ENCODE measurements at places on chromosomes 3 and 15.

- DNase-seq, result no peak
Observed at GRCh38 chr15:101178931-101179330, 72.9 kb downstream of the CHSY1 start.

DNA sequence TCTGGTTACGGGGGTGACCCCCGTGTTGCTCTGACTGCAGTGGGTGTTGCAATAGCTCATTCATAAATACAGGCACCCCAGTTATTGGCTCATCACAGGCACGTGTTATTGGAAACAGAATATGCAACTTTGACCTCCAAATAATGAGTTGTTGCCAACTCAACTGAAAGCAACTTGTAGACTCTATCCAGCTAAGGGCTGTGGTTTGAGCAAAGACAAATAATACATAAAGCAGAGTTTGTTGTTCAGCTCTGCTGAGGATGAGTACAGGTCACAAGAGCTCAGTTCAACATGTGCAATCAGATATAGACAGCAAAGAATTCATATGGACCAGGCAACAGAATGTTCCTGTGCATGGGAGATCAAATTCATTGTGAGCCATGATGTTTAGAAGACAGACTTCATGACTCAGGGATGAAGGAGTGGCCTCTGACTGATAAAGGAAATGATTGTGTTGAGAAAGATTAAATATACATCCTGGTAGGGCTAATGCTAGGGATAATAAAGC, 87.6 kb upstream of the LRIG1 start:
- no peak for DNase-seq

- DNase-seq, result no peak
Observed at GRCh38 chr3:52574056-52574965, 37.9 kb downstream of the UQCC5 start.

DNA sequence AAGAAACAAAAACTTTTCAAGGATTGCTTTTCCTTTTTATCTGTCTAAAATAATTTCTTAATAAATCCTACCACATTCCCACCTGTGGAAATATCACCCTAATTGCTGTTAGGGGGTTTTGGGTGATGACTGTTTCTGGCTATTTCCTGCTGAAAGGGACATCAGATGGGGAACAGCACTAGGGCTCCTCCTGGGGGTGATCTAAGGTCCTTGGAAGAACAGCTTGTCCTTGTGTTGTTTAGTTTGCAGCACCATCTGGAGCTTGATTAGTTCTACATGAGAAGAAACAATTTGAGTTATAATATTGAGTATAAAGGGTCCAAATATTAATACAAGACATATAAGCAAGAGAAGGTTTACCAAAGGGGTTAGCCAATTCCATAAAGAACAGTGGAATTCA, 18.7 kb downstream of the OR5H15 start:
- no peak for DNase-seq

DNA sequence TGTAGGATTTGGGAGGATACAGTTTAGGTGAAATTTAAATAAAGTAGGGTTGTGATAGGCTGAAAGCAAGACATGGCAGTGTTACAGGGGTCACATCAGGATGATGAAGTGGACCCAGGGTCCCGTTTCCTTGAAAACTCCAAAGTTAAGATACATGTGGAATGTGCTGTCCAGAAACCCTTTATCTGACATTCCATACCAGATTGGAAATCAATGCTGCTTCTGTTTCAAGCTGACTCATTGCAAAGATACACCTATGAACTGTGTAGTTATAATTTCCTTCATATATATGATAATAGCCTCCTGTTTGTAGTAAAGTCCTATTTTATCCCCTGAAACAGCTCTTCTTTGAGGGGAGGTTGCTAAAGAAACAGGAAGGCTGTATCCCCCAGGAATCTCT, 71.0 kb upstream of the NR2E3 start:
- DNase-seq, result no peak

- DNase-seq, result no peak
Observed at GRCh38 chr3:186784820-186785494, 1.6 kb downstream of the EIF4A2 start.

GRCh38 chr15:29826908-29827820, 4.9 kb upstream of the TJP1 start:
- DNase-seq, result no peak

- no peak for DNase-seq
Observed at GRCh38 chr3:93867425-93867824, 106.3 kb downstream of the PROS1 start.

DNA sequence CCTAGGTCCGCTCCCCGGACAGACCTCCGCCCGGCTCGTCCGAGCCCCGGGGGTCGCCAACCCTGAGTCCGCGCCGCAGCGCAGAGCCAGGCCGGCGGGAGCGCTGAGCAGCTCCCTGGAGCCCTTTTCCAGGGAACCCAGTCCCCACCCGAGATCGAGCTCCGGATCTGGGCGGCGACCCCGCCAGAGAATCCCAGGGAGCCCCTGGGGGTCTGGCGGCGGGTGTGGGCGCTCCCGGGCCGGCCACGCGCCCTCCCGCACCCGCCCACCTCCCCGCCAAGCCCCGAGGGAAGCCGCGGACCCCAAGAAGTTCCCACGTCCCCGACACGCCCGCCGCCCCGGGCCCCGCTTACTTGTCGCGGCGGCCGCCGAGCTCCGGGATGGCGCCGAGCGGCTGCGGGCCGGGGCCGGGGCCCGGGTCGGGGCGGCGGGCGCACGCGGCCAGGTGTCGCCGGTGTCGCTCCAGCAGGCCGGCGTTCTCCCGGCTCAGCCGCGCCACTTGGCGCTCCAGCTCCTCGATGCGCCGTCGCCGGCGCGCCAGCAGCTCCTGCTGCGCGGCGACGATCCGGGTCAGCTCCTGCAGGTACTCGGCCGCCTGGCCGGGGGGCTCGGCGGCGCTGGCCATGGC, 137.7 kb downstream of the NUP210 start:
- no peak for DNase-seq

GRCh38 chr15:58870451-58870850, 63.0 kb downstream of the SLTM start:
- no peak for DNase-seq

- DNase-seq, result no peak
Observed at GRCh38 chr3:125960456-125961288, 8.3 kb upstream of the ROPN1B start.

DNA sequence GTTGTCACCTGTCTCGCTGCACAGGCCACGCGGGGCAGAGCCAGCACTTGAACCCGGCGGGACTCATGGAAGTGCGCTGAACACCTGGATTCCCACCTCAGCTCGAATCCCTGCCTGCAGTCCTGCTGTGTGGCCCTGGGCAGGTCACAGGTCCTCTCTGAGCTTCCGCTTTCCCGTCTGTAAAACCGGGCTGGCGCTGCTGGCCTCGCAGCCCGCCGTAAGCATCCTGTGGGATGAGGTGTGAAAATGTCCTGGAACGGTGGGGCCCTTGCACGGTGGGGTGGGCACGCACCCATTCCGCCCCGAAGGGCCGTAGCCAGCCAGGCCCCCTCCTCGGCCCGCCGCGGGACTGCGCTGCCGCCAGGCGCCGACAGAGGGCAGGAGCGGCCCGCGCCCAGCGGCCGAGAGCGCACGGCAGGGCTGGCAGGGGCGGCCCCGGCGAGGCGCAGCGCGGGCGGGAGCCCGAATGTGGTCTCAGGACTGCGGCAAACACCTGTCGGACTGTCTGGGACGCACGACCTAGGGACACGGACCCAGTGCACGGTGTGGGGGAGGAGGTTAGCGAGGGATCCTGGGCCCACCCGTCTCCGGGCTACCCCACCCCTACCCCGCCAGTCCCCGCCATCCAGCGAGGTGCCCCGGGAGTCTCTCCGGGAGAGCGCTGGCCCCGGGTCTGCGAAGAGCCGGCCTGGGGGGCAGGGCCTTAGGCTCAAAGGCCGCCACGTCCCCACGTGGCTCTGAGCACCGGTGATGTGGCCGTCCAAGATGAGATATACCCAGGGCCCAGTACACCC, 40.4 kb downstream of the DNAJB8 start:
- peak; percentile 69 for DNase-seq

DNA sequence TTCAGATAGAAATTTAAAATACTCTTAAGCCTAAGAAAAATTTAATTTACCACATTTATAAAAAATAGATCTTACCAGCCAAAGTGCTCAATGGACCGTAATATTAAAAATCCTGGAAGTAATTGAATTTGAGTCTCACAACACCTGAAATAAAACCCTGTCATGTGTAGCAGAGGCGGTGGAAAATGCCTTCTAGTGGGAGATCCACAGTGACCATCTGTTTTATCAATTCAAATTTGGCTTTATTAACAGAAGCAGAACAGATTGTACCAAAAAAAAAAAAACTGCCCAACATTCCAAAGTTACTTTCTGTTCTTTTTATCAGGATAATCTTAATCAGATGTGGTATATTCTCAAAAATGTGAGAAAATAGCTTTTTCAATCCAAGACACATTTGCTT, 71.7 kb downstream of the DMXL2 start:
- no peak for DNase-seq

GRCh38 chr3:32607522-32607921, 36.9 kb upstream of the DYNC1LI1 start:
- no peak for DNase-seq

DNA sequence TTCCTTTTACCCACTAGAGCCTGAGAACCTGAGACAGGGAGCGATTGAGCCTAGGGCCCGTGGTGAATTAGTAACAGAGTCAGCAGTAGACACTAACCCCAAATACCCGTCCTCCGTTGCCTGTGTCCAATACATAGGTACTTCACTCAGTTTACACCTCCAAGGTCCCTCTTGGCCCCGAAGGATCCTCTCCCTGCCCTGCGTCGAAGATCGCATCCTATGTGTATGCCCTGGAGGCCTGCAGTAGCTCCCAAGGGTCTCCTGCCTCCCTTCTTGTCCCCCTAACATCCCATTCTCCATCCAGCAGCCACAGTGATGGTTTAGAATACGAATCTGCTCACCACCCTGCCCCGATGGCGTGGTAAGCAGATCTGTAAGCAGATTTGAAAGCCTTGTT, 67.0 kb downstream of the ISG20 start:
- DNase-seq, result no peak

- no peak for DNase-seq
Observed at GRCh38 chr3:20173844-20174410, 12.1 kb downstream of the SGO1 start.

GRCh38 chr3:154062513-154062912, 58.7 kb upstream of the ARHGEF26 start:
- DNase-seq, result no peak

DNA sequence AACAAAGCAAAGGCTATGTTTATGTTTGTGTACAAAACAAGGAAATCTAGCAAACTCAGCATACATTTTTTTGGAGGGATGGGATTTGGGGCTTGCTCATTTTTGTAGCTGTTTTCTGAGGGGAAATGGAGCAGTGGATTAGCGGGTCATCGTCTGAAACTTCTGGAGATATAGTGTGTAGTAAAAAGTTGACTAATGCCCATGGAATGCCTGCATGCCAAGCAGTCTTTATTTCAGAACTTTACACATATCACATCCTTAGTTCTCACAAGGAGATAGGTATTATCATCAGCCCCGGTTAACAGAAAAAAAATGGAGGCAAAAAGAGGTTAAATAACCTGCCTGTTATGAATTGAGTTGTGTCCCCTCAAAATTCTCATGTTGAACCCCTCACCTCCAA, 47.1 kb downstream of the ATP13A4 start:
- no peak for DNase-seq

DNA sequence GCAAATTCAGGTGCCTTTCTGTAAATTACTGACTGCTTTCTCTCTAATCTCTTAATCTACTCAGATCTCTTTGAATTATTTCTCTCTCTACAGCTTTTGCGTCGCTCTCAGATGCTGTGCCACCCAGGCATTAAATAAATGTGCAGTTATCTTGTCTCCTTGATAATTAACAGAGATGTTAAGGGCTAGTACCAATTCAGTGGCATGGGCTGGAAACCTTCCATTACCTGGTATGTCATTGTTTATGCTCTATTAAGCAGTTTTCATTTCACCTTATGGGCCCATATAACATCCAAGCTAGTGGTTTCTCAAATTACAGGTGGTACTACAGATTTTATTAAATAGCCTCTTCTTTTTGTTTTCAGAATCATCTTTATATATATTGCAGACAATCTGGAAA, 66.0 kb downstream of the PEX5L start:
- no peak for DNase-seq

DNA sequence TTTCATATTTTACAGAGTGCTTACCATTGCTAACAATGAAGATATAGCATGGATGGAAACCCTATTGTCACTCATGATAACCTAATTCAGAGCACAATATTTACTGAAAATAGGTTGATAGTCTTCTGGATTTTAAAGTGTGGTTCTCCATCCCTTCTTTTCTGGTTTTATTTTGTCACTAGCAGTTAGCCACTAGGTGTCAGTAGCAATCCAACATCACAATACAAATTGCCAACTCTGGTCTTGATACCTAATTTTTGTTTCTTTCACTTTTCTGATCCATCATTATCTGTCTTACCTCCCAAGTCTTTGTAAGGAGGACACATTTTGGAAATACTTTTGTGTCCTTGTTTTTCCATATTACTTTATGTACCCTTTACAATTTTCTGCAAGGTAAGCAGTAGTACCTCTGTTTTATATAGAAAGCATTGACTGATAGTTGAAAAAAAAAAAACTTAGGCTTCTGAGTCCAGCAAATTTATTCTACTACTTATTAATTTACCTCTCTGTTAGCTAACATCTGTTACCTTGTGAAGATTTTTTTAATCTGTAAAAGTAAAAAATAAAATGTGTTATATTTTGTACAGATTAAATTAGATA, 28.3 kb upstream of the CRYBG3 start:
- peak; percentile 80 for DNase-seq

GRCh38 chr15:73964736-73965093, 27.4 kb downstream of the STOML1 start:
- peak; percentile 93 for DNase-seq

DNA sequence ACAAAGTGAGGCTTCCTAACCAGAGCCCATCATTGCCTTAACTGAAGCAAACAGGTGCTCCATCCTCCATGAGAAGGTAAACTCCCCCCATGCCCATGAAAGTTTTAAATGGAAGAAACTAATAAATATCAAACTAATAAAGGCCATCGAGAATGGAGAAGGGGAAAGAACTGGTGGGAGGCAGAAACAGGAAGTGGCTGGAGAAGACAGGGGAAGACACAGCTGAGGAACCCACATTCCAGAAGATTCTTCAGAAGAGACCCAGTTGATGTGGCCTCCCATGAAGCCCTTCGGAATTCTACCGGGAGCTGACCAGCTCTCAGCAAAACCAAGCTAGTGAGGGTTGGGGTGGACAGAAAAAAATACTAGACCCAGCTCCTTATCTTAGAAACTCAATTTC, 41.6 kb downstream of the SH3BP5 start:
- DNase-seq, result no peak

DNA sequence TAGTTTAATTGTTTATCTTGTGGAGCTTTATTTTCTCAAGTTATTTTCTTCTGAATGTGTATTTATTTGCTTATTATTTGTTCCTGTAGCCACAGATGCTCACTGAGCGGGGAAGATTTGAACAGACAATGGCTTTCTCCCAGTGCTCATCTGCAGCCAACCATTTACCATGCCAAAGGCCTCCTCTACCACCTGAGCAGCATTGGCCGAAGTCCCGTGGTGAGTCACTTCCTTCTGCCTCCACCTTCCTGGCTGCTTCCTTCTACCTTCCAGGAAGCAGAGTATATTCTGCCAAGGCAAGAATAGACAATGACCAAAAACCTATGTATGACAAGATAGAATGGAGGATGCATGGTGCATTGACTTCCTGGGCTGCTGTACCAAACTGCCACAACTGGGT, 443.1 kb downstream of the AGBL1 start:
- DNase-seq, result no peak

GRCh38 chr3:14154276-14154675, 24.1 kb downstream of the XPC start:
- no peak for DNase-seq
